ENCODE measurements at places on chromosomes 5 and 9.

GRCh38 chr9:69433392-69433791 is 108.4 kb downstream of the ENTREP1 start:
- peak; percentile 41 for DNase-seq

DNA sequence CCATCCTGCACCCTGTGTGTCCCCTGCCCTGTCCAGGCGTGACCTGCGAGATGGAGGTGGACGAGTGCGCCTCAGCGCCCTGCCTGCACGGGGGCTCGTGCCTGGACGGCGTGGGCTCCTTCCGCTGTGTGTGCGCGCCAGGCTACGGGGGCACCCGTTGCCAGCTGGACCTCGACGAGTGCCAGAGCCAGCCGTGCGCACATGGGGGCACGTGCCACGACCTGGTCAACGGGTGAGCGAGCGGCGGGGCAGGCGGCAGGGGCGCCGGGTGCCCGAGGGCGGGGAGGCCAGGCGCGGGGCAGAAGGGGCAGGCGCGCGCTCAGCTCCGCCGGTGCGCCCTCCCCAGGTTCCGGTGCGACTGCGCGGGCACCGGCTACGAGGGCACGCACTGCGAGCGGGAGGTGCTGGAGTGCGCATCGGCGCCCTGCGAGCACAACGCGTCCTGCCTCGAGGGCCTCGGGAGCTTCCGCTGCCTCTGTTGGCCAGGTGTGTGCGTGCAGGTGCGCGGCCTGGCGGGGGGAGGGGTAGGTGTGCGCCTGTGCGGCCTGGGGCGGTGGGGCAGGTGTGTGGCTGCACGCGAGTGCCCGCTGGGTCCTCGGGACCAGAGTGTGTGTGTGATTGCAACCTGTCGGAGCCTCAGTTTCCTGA is 10.0 kb downstream of the CRB2 start:
- no peak for DNase-seq

DNA sequence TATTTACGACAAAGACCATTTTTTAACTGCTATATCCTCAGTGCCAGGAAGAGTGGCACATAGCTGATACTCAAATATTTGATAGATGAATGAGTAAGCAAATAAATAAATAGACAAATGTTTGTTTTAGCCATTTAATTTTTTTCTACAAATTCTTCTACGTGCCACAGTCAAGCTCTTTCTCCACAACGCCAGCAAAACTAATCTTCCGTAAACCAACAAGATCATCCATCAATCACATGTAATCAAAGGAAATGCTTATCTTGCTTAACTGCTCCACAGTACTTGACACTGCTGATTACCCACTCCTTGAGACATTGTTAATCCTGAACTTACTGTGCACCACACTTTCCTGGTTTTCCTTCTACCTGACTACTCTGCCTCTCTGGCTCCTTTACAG is 136.7 kb downstream of the EDIL3 start:
- no peak for DNase-seq

DNA sequence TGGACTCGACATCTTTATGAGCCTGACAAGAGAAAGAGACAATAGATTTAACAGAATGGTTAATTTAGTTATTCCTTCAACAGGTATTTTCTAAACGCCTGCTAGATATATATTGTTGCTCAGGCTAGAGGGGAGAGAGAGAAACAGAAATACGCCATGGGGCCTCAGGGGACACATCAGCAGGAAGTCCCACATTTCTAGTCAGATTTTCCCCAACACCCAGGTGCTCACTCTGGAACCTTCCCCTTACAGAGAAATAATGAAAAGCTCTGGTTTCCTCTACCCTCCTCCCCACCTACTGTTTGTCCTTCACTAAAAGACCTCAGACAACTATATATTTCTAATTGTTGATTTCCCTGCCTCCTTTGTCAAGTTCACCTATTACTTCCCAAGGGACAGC is 130.3 kb upstream of the TBC1D2 start:
- no peak for DNase-seq

DNA sequence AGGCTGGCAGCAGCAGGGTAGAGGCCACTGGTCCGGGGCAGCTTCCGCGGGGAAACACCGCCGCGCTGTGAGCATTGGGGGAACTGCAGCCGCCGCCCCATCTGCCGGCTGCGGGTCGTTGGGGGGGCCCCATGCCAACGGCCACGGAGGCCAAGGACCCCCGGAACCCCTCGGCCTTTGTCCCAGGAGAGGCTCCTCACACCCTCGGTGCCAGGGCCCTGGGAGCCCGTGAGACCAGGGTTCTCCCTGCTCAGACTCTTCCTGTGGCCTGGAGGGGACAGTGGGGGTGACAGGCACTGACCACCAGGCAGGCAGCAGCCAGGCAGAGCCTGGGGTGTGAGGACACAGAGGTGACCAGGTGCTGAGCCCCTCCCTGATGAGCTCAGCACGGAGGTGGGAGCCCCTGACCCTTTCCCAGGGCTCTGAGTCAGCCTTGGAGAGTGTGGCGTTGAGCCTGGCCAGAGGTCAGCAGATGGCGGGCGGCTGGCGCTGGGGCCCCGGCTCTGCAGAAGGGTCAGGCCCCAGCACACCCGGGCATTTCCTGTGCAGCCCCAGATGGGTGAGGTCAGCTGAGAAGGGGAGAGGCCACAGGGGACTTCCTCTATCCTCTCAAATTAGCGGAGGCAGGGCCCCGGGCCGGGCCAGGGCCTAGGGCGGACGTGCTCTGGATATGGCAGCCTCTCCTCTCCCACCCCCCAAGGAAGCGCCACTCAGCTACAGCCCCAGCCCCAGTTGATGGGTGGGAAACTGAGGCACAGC is 17.9 kb upstream of the EGFL7 start:
- DNase-seq: peak; percentile 79

DNA sequence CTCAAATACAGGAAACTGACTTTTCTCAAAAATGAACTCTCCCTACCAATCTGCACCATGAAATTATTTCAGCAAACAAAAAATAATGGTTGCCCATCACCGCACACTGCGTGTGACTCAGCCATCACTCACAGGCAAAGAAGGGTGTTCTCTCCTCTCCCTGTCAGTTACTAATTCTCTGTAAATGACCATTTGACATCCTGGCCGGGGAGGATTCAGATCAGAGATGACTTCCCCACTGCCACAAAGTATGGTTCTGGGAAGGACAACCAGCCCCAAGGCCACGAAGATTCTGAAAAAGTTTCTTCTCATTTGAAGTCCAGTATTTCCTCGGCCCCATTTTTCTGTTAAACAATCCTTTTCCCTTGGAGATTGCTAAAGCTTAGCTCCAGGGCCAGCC is 199.4 kb downstream of the AUH start:
- DNase-seq: peak; percentile 69

- DNase-seq: no peak
Measured at GRCh38 chr9:35686222-35687203, 3.2 kb downstream of the TPM2 start.
